Thyroid gland (tissue), 4 donors: ENCODE measurements at places on chromosomes 5 and 9. TPM values are rescaled to one million over a fixed set of nuclear protein-coding genes. Genes with fewer than 3 reads are reported as not detected.

The PCDHGA3 gene
- 4.4 TPM for total RNA-seq

The CXCL14 gene
- total RNA-seq: 41.8 TPM

The PCDHA11 gene
- total RNA-seq: 1.8 TPM

- DNase-seq: no peak
Observed at GRCh38 chr5:88550736-88551135, 282.1 kb upstream of the TMEM161B start.
